Epithelial cell of prostate (primary cell): ENCODE measurements at places on chromosomes 4 and X.

DNA sequence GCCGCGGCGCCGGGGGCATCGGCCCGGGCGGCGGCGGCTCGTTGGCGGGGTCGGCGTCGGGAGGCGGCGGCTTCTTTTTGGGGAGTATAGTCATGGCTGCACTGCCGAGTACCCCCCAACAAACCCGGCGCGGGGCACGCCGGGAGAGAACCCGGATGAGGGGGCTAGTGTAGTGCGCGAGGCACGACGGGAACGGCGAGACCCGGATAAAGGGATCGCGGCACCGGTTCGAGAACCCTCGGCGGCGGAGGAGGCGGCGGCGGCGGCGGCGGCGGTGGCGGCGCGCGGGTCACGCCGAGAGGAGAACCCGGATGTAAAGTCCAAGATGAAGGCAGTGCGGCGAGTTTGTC, at the start of gene OTUD5:
Gene OTUD5, minus strand, starts transcription at position 131 of the 350 bp plus-strand sequence. Its CDS starts 37 bp downstream, at position 94.
- no peak for DNase-seq

DNA sequence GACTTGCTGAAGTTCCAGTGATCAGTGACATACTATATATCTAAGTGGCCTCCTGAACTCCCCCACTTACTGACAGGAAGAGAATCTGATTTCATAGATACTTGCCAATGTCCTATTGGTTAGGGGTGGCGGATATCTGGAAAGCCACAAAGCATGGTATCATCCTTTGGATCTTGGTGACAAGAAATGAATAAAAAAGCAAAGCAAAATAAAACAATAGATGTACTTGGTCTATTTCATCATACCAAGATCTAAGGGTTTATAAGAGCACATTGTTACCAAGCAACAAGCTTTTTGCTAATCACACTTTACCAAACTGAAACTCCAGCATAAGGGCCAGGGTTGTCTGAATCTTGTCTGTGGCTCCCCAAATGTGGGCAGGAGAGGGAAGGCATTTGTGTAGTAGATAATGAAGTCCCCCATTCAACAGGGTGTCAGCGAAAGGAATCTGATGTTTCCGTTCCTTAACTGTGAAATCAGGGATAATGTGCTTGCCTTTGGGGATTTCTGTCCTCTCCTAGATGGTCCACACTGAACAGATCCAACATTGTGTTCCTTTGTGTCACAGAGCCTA, 125.0 kb upstream of the SMIM10 start:
- DNase-seq, result no peak

DNA sequence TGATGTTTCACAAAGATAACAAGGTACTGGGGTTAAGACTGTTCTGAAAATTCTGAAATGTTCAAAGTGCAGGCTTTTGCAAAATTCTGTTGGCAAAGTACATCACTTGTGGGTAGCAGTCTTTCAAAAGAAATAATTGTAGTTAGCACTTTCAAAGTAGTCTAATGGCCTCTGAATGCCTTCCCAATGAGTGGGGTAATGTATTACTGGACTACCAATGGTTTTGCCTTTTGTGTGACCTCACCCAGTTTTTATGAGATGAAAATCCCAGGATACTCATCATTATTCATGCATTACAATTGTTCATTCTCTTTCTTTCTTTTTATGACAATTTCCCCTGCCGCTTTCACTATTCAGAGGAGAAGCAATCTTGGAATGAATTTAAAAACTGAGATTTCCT, 686.1 kb downstream of the GLUD2 start:
- no peak for DNase-seq

GRCh38 chr4:53321151-53321983, 44.5 kb downstream of the SCFD2 start:
- DNase-seq, result no peak

GRCh38 chr4:173013232-173013930, 155.2 kb upstream of the GALNT7 start:
- no peak for DNase-seq

GRCh38 chrX:148574237-148574973, 74.0 kb downstream of the AFF2 start:
- no peak for DNase-seq

GRCh38 chr4:47462799-47463234, 685 bp downstream of the COMMD8 start:
- no peak for DNase-seq

GRCh38 chr4:2886161-2886560, 42.5 kb downstream of the ADD1 start:
- DNase-seq, result no peak

GRCh38 chr4:30714408-30715031, 5.6 kb upstream of the PCDH7 start:
- DNase-seq, result no peak

GRCh38 chr4:176270669-176271068, 1.6 kb upstream of the ASB5 start:
- peak; percentile 97 for DNase-seq

DNA sequence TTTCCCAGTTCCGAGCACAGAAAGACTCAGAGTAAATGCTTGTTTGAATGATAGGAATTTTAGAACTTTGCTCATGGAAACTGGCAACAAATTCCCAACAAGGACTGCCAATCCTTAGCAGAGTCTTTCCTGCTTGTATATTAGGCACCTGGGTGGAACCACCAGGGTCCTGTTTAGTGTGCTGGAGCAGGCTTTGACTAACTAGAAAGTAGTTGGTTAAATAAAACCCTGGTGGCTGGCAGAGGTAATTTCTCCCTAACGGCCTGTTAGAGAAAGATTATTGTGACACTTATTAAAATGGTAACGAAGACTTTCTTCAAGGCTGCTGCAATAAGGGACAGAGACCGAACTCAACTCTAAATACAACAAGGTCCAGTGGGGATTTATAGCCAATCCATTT, 103.6 kb upstream of the TEX13D start:
- no peak for DNase-seq

GRCh38 chrX:31331015-31331414, 259.2 kb upstream of the FTHL17 start:
- no peak for DNase-seq

DNA sequence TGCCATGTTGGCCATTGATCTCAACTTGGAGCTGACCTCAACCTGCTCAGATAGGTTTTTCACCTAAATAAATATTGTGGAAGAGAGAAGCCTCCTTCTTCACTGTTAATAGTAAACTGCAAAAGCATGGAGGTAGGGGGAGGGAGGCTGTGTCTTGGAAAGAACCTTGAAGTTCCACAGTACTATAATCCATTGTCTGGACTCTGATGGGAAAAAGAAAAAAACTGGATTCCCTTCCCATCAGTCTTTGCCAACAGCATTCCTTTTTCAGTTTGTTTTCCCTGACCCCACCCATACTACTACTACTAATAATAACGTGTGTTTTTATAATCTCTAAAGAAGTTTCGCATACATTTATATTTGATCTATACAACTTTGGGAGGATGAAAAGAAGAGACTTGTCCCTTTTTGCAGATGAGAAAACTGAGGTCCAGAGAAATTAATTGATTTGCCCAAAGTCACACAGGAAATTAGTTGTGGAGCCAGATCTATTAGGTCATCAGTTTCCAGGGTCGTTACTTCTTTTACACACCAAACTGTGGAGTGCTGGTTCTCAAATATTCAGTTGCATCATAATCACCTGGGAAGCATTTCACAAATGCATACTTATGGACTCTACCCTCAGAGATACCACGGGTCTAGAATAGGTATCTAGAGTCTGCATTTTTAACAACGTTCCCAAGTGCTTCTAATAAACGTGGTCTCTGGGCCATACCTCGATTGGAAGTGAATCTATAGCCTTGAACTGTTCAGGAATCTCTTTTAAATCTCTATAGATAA, 59.1 kb downstream of the LUZP4 start:
- DNase-seq, result no peak

DNA sequence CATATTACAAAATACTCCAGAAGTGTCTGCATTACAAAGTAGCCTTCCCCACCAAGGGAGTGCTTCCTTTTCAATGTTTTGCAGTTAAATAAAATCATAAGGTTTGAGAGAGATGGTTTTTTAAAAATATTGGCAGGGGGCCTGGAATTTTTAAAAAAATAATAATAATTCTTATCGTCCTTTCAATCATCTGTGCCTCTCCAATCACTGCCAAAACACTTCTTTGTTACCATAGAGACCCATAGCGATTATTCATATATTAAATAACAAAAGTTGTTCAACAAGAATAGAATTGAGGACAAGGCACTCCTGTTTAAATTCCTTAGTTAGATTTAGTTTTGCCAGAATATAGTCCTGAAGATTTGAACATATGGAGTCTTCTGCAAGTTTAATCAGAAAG, 203.1 kb downstream of the FAT4 start:
- no peak for DNase-seq

GRCh38 chr4:23070848-23071570, 378.3 kb downstream of the GBA3 start:
- DNase-seq, result no peak

DNA sequence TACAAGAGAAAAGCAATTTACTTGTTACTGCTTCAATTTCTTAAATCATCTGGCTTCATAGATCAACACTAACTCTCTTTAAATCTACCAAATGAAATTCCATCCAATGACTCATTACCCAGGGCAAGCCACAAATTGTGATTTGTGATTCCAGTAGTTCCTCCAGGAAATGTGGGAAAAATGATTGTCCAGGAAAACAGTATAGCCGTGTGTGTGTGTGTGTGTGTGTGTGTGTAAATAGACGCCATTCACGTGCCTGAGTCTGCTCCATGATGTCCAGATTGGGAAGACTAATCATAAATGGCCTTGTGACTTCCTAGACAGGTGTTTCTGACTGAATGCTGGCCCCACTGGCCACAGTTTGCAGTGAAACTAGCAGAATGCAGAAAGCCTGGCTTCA, 121.3 kb downstream of the HS6ST2 start:
- no peak for DNase-seq

- DNase-seq, result no peak
Observed at GRCh38 chr4:141922236-141922635, 285.9 kb downstream of the IL15 start.

GRCh38 chrX:102599084-102599950, at the start of gene ARMCX5:
TSS of gene ARMCX5 (plus strand) at chrX:102599515. CDS start at chrX:102602142, 2,627 bp downstream.
- peak; percentile 50 for DNase-seq

DNA sequence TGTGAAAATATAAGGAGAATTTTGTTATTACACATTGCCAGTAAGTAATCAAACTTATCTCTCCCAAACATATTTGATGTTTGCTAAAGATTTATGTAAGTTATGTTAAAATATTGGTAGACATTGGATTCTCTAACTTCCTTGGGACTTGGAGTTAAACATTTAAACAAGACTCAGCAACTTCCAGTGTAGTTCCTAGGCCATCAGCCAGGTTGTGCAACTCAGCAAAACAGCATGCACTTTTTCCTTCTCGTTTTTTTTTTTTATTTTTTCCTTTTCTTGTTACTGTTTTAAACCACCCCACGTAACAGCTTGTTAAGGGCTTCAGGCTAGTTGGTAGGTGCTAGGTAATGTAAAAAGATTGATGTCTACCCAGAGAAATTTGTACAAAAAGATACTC, 510.4 kb downstream of the ANKRD50 start:
- DNase-seq, result no peak

DNA sequence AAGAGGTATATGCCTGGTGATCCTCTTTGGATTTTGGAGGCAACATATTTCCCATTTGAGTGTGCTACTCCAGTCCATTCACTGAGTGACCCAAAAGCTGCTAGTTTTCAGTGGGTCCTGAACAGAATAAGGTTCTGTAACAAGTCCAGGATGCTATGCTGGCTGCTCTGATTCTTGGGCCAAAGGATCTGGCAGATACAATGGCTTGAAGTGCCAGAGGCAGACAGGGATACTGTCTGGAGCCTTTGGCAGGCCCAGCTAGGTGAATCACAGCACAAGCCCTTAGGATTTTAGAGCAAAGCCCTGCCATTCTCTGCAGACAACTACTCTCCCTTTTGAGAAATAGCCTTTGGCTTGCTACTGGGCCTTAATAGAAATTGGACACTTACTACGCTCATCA, 40.6 kb downstream of the DCHS2 start:
- no peak for DNase-seq

GRCh38 chrX:13005661-13006473, 31.0 kb downstream of the TMSB4X start:
- DNase-seq, result no peak

- no peak for DNase-seq
Observed at GRCh38 chr4:24287096-24287495, 297.3 kb downstream of the DHX15 start.

DNA sequence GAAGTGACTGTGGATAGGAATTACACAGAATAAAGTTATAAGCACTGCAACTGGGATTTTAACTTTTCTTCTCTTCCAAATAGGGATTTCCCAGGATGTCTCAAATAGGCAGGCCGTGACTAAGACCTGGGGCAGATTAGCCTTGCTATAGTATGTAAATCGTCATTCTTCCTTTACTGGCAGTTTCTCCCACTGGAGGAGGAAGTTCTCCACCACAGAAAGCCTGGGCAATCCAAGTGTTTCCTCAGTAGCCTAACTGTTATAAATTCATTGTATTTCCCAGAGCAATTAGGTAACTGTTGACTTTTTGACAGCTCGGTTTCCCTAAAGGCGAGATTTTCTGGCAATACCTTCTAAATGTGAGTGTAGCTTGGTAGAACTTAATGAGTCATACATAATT, at the start of gene TNIP3:
Gene TNIP3, minus strand, starts transcription at position 31 of the 400 bp plus-strand sequence. CDS start 196 bp downstream, outside the sequence.
- DNase-seq, result peak; percentile 60

DNA sequence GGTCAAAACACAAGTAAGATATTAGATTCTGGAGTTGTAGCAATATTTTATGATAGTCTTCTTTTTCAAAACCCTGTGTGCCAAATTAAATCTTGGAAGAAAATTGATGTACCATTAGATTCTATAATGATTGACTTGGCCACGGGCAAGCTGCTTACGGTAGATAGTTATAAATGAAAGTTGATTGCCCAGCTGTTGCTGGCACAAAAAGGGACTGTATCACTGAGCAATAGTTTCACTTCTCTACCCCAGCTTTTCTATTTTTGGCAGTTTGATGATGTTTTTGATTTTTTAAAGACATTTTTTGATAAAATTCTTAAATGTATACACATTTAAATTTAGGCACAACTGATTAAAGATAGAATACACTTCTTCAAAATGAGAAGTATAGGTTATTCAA, 333.3 kb downstream of the TRAM1L1 start:
- DNase-seq, result no peak

- no peak for DNase-seq
Observed at GRCh38 chr4:178976861-178977260, 1534.6 kb upstream of the AGA start.

GRCh38 chrX:118724775-118725174, 2.6 kb upstream of the IL13RA1 start:
- no peak for DNase-seq

DNA sequence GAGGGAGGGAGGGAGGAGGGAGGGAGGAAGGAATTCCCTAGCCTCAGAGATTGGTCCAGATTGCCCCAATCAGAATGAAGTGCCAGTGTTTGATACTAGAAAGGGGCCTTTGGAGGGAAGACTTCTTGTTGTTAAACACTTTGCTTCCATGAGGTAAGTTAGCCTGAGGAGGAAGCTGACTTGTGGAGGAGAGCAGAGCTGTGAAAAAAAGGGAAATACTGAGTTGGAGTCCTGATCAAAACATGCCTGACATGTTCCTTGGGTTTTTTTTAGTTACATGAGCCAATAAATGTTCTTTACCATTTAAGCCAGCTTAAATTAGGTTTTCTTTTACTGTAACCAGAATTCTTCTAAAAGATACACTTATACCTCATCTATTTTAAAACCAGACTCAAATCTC, 57.6 kb downstream of the GSX2 start:
- no peak for DNase-seq
